ENCODE measurements at places on chromosomes 7 and 10.

DNA sequence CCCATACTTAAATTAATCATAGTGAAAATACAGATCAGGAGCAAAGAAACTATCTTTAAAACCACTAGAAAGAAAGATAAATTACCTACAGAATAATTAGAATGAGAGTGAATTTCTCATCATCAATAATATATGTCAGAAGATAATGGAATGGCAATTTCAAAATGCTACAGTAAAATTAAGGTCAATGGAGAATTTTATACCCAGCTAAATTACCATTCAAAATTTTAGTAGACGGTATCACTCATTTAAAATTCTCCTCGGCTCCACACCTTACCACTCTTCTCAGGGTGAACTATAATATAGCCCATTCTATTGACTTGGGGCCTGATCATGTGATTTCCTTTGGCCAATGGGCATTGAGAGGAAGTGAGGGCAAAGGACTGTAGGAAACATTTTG is 192.5 kb upstream of the TCERG1L start:
- DNase-seq, result no peak

GRCh38 chr10:51366044-51366443 is 291.8 kb downstream of the PRKG1 start:
- DNase-seq, result no peak

DNA sequence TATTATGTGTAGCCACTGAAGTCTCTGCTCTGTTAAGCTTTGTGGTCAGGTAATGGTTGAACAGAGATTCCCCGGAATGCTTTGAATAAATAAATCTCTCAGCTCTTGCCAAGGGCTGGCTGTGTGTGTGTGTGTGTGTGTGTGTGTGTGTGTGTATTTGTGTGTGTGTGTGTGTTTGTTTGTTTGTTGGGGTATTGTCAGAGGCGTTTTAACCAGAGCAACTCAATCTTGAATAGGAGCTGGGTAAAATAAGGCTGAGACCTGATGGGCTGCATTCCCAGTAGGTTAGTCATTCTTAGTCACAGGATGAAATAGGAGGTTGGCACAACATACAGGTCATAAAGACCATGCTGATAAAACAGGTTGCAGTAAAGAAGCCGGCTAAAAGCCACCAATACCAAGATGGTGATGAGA is 256.2 kb upstream of the CACNA2D1 start:
- DNase-seq, result no peak

DNA sequence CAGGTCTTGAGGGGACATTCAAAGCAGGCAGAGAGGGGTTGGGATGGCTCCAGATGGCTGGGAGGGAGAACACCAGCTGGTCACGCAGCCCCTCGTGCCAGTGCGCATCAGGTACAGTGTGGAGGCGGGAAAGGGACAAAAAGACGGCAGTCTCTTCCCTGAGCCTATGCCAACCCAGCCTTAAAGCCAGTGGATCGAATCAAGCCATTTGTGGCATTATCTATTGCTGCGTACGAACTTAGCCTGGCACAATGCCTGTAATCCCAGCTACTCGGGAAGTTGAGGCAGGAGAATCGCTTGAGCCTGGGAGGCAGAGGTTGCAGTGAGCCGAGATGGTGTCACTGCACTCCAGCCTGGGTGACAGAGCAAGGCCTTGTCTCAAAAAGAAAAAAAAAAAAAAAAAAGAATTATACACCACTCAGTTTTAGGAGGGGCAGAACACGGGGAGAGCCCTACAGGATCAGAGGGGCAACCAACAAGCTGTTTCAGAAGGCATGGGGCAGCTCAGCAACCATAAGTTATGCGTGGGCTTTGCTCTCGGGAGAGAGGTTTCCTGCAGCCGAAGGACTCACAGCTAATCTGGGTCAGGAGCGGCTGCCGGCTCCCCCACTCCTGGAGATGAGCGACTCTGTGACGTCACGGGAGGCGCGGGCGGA is 356 bp upstream of the NDUFB2 start:
- no peak for DNase-seq

DNA sequence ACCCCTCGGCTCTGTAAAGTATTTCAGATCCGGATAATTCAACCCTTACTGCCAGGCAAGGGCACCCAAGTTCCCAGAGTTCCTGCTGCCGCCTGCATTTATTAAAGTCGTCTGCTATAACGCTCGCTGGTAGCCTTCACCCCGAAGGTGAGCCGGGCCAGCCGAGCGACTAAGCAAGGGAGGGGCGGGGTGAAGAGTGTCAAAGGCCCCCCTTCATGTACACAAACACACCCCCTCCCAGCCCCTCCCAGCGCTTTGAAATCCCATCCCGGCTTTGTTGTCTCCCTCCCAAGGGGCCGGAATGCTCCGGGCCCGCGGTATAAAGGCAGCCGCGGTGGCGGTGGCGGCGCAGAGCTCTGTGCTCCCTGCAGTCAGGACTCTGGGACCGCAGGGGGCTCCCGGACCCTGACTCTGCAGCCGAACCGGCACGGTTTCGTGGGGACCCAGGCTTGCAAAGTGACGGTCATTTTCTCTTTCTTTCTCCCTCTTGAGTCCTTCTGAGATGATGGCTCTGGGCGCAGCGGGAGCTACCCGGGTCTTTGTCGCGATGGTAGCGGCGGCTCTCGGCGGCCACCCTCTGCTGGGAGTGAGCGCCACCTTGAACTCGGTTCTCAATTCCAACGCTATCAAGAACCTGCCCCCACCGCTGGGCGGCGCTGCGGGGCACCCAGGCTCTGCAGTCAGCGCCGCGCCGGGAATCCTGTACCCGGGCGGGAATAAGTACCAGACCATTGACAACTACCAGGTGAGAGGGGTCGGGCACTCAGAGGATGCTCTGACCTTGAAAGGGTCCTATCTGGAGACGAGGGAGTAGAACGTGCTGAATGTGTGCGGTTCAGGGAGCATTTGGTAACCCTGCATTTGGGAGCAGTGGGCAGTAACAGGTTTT is at the start of gene DKK1:
Gene DKK1, plus strand, starts transcription at position 349 of the 889 bp plus-strand sequence. Its CDS starts 154 bp downstream, at position 503.
- peak; percentile 54 for DNase-seq
